ENCODE measurements at places on chromosomes 16 and 17.
A peak's percentile ranks its signal among the peaks of the same experiment; 100 is the strongest.

DNA sequence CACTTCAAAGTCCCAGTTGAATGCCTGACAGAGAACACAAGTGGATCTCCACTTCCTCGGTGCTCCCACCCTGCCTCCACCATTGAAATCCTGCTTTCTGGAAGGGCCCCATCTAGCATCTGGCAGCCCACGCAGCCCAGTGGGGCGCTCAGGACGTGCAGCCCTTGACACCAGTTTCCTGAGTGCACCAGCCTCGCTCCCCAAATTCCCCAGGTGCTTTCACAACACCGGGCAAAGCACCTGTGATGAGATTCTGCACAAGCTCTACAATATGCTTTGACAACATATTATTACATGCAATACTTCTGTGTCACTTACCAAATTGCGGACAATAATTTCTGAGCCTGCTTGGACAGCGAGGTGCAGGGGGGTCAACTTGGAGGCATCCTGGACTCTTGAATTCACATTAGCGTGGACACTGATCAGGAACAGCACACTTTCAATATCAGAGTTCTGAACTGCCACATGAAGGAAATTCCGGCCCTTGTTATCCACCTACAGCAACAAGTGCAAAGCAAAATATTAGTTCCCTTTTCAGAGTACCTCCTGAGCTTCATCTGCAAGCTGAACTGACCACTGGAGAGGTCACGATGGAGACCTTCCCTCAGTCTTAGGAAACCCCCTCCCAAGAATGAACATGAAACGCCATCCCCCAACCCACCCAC is 33.9 kb downstream of the CYB5D2 start:
- no peak for DNase-seq

- DNase-seq, result no peak
Observed at GRCh38 chr16:84585886-84586285, 32.0 kb downstream of the COTL1 start.

GRCh38 chr16:83651871-83652270 is 155.9 kb upstream of the HSBP1 start:
- DNase-seq, result no peak

DNA sequence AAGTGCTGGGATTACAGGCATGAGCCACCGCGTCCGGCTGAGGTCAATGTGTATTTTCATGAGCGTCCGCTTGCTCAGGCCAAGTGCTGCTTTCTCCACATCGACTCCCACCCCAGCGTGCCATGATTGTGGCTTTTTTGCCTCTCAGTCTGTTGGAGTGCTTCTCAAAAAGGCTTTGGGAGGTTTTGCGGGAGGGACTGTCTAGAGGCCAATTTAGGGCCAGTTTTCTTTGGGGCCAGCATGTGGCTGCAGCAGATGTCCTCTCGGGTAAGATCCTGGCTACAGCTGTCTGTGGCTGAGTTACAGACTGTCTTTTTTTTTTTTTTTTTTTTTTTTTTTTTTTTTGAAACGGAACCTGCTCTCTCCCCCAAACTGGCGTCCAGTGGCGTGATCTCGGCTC is 6.5 kb downstream of the C16orf90 start:
- no peak for DNase-seq

DNA sequence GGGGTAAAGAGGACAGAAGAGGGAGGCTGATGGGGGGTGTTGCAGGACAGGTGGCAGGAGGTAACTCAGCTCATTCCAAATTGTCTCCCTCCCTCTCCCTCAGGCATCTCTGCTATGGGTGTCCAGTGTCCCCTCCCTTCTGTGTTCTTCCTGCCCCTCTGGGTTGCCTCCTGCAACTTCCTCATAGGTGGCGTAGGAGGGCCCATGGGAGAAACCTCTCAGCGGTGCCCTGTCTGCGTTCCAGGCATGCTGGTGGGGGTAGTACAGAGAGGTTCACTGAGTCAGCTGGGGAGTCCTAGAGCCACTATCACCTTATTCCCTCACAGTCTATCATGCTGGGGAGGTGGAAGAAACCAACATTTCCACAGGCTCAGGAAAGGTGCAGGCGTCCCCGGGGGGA is 14.7 kb upstream of the ODF4 start:
- no peak for DNase-seq

DNA sequence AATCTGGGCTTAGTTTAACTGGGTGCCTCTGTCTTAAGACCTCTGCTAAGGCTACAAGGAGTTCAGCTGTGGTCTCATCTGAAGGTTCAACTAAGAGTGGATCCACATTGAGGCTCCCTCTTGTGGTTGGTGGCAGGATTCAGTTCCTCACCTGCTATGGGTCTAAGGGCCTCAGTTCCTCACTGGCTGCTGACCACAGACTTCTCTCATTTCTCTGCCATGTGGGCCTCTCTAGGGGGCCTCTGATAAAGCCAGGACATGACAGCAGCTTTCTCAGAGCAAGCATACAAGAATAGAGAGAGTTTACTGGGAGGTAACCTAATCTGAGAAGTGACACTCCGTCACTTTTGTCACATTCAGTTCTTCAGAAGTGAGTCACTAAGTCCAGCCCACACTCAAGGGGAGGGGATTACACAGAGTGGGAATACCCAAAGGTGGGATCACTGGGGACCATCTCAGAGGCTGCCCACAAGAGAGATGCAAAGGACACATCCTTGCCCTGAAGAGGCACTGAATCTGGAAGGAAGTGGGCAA is 19.2 kb upstream of the ABAT start:
- peak; percentile 28 for DNase-seq

DNA sequence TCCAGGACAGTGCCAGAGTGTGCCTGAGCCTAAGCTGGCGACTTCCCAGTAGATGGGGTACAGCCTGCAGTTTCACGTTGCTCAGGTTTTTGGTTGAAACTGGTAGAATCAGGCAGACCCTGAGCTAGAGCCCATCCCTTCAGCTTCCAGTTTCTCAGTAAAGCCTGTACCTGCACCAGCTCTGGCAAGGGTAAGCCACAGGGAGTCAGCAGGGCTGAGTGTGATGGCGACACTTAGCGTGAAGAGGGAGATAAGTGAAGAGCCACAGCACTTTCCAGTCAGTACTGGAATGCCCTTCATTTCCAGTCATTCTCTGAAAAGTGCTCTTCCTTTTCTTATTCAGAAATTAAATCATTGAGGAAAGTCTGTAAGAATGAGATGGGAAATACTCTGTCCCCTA is 22.4 kb downstream of the PLD6 start:
- no peak for DNase-seq

- DNase-seq, result no peak
Observed at GRCh38 chr17:56257075-56257474, 103.8 kb downstream of the ANKFN1 start.
